Activated CD4-positive, CD25-positive, alpha-beta regulatory T cell treated with anti-CD3 and anti-CD28 coated beads, Interleukin-2, amount 50 U/mL, for 72 hours (primary cell): ENCODE measurements at places on chromosomes 3 and 15.

GRCh38 chr3:15612001-15612400 is 10.5 kb downstream of the BTD start:
- no peak for DNase-seq

GRCh38 chr3:72632129-72632528 is 216.1 kb downstream of the SHQ1 start:
- no peak for DNase-seq

DNA sequence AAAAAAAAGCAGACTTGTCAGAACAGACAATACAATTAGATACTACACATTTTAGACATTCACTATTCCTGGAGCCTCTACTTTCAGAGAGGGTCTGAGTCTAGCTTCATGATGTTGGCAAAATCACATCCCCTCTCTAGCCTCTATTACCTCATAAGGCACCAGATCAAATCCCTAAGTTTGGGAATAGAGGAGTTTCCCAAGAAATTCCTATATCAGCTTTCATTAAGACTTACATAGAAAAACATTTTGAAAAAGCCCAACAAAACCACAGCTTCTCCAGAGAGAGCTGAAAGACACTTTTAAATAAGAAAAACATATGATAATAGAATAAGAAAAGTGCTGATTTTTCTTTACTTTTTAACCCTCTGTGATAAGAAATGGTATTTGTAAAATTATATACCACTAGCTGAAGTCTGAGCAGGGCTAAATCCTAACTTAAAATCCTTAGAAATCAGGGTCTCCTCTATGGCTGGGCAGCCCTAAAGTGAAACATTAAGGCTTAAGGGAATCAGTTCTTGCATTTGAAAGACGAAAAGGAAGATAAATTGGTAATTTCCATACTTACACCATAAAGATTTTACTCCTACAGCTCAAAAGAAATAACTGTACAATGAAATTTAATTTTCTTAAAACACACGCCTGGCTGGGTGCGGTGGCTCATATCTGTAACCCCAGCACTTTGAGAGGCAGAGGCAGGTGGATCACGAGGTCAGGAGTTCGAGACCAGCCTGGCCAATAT is 4.3 kb downstream of the TBC1D2B start:
- no peak for DNase-seq

DNA sequence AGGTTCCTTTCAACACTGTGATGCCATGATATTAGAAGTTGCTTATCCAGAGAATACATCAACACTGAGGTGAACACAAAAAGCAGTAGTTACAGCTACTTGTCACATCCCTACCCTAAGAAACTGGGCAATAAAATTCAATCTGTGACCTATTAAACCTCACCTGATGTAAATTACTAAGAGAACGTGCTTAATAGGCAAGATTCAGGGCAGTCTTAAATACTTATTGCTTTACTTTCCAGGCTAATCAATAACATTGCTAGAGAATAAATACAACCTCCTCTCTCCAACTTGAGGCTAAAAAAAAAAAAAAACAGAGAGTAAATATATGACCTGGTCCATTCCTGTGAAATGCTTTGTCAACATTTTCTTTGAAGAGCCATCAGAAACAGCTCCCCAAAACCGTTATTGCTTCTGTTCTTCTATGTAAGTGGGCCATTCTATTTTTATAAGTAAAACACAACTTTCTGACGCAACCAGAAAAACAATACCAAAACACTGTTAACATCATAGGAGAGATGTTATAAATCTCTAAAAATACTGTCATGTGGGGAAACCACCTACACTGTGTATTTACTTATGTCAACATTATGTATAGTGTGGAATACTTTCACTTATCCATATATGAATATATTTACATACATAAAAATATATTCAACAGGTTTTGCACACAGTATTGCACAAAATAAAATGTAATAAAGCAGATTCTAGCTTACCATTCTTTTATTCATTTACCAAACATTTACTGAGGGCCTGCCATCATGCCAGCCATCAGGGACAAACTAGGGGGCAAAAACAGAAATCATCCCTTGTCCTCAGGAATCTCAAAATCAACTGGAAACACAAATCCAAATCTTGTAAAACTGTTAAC is 2.7 kb downstream of the NKIRAS1 start:
- DNase-seq = no peak

DNA sequence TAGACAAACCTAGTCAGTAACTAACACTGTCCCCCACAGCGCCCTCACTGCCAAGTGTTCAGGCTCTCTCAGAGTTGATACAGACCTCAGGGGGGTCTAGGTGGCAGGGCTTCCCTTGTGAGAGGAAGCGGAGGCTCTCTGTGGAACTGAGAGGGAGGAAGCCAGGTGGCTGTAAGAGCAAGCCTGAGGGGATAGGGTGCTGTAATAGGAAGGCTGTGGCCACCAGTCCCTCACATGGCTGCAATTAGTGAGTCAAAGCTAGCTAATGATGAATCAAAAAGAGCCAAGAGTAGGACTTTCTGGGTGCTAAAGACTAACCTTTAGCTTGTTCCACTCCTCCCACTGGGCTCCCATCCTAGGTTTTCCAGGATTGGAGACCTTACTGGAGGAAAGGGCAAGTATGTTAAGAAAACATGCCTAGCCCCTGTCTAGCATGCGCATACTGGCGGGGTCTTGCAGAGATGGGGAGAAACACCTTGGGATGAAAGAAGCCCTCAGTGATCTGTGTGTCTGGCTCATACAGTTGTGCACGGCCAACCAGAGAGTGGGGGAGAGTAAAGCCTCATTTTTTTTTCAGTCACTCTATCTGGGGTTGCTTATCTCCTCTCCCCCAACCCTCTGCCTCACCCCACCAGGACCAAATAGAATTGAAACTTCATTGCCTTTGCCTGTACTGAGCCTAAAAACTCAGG is 13.3 kb upstream of the SOX2 start:
- no peak for DNase-seq
